Posterior vena cava (tissue), 2 donors: ENCODE measurements at places on chromosomes 11 and 22. TPM values are rescaled to one million over a fixed set of nuclear protein-coding genes. Genes with fewer than 3 reads are reported as not detected.
A peak's percentile ranks its signal among the peaks of the same experiment; 100 is the strongest.

- no peak for DNase-seq
These were observed 113.0 kb upstream of the MTMR2 start for GRCh38 chr11:96036863-96037262.

DNA sequence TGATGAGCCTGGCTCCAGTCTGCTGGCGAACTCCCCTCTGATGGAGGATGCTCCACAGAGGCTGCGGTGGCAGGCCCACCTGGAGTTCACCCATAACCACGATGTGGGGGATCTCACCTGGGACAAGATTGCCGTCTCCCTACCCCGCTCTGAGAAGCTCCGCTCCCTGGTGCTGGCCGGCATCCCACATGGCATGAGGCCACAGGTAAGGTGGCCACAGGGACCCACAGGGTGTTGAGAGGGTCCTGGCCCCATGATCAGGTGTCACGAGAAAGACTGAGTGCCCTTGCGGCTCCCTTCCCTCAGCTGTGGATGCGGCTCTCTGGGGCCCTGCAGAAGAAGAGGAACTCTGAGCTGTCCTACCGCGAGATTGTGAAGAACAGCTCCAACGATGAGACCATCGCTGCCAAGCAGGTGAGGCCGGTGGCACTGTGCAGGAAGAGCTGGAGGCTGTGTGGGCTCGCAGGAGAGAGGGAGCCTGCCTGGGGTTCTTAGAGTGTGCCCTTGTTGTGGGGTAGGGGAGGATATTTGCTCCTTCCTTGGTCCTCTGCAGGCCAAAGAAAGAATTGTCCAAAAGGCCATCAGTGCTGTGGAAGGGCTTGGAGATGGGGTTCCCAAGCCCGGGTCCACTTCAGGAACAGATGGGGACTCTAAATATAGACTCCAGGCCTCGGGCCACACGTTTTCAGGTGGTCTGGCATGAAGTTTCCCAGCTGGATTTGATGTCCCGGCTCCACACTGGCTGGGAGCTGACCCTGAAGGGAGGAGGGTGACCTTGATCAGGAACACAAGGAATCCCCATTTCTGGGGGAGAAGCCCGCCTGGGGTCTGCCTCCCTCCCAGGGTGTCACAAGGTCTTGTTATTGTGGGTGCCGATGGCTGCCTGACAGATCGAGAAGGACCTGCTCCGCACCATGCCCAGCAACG lies 34.1 kb downstream of the SGSM3 start:
- peak; percentile 57 for DNase-seq

GRCh38 chr11:58774164-58774593 lies 42.4 kb upstream of the GLYAT start:
- no peak for DNase-seq

GRCh38 chr11:118438314-118438931 lies 2.1 kb downstream of the KMT2A start:
- no peak for DNase-seq

DNA sequence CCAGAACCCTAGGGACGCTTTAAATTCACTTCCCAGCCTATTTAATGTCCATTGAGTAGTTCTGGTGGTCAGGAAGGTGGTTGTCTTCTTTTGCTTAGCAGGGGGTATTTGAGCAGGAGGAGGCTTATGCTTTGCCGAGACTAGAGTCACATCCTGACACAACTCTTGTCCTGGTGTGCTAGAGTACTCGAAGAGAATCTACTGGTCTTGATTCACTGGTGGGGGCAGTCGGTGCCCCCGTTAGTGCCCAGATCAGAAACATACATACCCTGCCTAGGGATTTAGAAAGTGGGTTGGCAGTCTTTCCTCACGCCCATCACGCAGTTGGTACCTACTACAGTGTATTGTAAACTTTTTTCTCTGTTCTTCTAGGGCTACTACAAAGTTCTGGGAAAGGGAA lies 2.7 kb downstream of the RPL27A start:
- no peak for DNase-seq

DNA sequence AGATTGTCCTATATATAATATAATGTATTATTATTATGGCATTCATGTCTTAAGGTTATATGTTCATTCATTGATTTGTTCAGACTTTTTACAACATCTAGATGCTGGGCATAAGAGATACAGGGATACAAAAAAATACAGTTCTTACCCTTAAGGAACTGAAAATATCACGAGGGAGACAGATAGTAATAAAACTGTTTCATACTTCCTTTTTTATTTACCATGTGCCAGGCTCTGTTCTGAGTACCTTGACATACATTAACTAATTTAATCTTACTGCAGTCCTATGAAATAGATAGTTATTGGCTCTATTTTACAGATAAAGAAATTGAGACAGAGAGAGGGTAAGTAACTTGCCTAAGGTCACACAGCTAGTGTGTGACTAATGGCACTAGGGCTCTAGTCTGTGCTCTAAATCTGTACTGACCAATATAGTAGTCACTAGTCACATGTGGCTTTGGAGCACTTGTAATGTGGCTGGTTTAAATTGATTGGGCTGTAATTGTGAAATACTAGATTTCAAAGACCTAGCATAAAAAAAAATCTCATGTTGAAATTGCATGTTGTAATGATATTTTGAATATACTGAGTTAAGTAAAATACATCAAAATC lies 21.3 kb downstream of the TRIM44 start:
- DNase-seq: no peak

DNA sequence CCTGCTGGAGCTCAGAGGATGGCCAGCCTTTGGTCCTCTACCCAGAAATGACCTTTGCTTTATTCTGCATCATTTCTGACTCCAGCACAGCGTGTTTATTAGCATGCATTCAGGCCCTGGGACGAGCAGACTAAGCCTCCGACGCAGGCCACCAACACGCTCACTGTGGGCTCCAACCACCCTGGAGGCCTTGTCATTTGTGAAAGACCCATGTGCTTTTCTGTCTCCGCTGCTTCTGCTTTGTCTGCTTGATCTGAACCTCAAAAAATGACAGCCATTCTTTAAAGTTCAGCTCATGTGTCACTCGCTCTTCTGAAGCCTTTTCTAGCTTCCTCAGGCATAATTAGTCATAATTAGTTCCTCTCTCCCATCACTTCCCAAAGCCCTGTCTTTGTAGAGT lies 109.1 kb upstream of the TIMP3 start:
- DNase-seq: no peak

DNA sequence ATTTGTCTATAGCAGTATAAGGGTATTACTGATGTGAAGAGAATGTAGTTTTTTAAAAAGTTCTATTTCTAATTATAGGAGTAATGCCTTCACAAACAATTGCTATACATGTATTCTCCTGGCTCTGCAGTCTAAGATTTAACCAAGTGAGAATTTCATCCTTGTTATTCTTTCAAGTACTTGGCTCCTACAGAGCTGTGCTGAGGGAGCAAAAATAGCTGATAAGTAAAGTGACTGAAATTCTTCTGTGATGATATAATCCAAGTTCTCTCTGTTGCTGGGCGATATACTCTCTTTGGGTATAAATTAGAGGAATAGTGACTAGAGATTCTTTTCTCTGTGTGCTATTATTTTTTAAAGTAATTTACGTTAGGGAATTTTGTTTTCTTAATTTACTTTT lies 68.0 kb downstream of the PGR start:
- no peak for DNase-seq

- DNase-seq: peak; percentile 48
These were observed 113.1 kb upstream of the B3GAT1 start for GRCh38 chr11:134524896-134525845.

DNA sequence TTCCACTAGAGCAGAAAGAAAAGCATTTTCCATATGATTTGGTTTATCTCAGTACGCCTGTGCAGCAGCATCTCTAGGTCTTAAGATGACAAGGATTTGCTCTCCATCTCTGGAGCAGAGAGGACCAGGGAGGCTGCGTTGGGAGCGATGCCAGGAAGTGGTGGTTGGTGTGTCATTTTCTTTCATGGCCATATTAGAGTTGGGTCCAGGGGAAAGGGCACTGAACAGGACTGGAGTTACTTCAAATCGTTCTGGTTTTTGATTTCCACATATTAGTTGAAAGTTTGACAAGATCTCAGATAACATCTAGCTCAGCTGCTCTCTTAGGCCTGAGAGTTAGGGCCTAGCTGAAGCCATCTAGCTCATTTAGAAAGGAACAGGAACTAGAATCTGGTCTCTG lies 157.7 kb downstream of the ADAMTS15 start:
- DNase-seq: no peak

- no peak for DNase-seq
These were observed 40.9 kb upstream of the ANO1 start for GRCh38 chr11:70036971-70037882.

- DNase-seq: no peak
These were observed 8.0 kb upstream of the FERMT3 start for GRCh38 chr11:64198511-64198910.

DNA sequence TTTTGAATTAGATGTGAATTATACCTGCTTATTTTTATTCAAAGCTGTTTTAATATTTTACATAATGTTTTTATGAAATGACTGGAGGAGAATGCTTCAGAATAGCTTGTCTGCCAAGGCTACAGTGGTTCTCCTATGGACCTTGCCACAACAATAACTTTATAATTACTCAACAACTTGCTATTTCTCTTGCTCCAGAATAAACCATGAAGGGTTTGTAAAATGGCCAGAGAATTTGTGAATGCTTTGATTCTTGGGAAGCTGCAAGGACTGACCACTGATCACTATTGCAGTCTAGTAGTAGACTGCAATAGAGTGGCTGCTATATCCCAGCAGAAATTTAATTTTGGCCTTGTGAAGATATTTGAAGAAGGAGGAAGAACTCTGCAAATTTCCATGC lies 199.7 kb downstream of the FAT3 start:
- no peak for DNase-seq

DNA sequence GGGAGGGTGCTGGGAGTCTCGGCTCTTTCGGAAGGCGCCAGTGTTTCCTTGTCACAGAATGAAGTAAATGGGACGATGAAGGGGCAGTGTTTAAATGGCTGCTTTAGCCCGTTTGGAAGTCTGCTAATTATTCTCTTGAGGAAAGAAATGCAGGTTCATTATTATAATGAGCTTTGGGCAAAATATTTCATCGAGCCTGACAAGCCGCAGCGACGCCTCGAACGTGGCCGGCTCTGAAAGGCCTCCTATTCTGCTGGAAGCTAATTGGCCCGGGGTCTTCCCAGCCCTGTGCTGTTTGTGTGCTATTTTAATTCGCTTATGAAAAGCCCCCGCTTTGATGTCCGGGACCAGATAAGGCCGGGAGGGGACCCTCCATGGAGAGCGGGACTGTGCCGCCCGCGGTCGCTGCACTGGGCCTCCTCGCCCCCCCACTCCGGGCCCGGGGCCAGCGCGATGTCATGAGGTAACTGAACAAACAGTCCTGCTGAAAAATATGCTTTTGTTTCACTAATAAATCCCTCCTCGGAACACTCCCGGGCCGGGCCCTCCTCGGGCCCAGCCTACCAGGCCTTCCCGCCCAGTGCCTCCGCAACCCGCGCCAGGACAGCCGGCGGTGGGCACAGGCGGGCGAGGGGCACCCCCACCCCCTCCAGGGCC lies 78.4 kb downstream of the CDKN1C start:
- DNase-seq: peak; percentile 89

DNA sequence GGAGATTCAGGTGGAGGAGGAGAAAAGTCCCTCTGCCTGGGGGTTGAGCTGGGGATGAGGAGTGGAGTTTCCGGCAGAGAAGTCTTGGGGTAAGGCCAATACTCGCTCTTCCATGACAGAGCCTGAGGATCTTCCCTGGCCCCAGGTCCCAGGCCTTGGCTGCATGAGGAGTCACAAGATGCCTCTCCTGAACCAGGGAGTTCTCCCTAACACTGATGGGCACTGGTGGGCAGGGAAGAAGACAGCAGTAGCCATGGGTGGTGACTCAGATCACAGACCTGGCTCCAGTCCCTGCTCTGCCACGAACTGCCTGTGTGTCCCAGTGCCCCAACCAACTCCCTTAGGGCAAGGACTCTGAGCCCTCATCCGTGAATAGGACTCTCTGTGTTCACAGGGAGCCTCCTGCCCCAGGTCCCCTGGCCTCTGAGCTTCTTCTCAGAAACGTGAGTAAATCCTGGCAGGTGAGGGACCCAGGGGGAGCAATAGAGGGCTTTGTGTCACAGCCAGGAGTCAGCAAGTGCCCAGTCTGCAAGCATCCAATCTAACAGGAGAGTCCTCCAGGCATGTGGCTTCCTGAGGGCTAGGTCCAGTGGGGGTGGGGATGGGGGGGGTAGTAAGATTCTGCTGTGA lies 45.5 kb upstream of the FTH1 start:
- no peak for DNase-seq

DNA sequence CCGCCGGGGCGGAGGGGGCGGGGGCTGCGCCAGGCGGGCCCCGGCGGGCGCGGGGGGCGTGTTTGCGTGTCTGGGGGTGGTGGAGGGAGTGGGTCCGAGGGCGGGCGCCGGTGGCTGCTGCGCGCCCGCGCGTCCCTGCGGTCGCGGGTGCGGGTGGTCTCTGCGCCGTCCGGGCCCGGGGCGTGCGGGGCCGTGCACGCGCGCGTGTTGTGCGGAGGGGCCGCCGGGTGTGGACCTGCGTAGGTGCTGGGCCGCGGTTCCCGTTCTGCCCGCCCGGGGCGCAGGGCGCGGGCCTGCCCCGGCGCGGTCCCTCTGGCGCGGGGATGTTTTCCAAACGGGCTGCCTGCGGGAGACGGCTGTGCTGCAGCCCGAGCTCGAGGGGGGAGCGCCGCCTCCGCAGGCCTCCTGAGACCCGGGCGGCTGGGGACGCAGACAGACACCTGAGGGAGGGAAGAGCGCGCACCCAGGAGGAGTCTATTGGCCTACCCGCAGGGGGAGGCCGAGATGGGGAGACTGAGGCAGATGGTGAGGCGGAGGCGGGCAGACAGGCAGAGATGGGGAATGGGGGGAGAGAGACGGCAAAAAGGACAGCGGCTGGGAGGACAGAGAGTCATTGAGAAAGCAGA lies 442 bp downstream of the PELI3 start:
- DNase-seq: no peak

DNA sequence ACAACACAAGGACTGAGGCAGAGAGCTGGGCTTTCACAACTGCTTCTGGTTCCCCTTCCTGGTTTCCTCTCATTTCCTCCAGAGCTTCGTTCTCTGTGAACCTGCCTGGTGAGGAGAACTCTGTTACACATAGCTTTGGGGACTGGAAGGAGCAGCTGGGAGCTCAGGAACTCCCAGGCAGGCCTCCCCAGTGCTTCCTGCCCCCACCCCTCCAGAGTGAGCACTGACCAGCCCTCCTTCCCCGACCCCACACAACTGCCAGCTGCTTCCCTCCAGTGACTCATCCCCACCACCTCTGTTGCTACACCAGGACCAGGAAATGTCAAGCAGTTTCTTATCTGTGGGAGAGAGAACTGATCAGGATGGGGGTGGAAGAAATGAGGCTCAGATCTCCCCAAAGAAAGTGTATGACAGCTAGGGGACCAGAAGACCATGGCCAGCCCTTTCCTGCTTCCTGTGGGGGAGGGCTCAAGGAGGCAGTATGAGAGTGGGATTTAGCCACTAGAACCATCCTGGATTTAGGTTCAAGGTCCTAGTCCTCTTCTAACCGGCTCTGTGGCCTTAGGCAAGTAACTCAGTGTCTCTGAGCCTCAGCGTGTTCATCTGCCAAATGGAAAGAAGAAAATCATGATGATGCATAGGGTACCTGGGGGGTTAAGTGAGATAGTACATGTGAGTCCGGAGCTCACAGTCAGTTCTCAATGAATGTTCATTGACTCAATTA lies 4.5 kb upstream of the TP53I11 start:
- DNase-seq: peak; percentile 90

PLAAT3 gene
- 31.8 TPM for total RNA-seq

SLC25A22 gene
- 11.2 TPM for total RNA-seq

PRR33 gene
- 0.14 TPM for total RNA-seq

OR2AT4 gene
- total RNA-seq: not detected

RCOR2 gene
- 0.95 TPM for total RNA-seq

CCDC89 gene
- 2.5 TPM for total RNA-seq
